ENCODE measurements at places on chromosomes 1 and 21.

- no peak for DNase-seq
These were observed 26.6 kb upstream of the LRRN2 start for GRCh38 chr1:204711947-204712701.

- no peak for DNase-seq
These were observed 87.5 kb upstream of the ZBTB18 start for GRCh38 chr1:243963571-243963970.

DNA sequence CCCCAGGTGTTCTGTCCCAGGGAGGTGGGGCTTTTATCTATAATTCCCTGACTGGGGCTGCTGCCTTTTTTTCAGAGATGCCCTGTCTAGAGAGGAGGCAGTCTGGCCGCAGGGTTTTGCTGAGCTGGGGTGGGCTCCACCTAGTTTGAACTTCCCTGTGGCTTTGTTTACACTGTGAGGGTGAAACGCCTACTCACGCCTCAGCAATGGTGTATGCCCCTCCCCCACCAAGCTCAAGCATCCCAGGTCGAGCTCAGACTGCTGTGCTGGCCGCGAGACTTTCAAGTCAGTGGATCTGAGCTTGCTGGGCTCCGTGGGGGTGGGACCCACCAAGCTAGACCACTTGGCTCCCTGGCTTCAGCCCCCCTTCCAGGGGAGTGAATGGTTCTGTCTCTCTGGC is 124.3 kb downstream of the CENPF start:
- no peak for DNase-seq

DNA sequence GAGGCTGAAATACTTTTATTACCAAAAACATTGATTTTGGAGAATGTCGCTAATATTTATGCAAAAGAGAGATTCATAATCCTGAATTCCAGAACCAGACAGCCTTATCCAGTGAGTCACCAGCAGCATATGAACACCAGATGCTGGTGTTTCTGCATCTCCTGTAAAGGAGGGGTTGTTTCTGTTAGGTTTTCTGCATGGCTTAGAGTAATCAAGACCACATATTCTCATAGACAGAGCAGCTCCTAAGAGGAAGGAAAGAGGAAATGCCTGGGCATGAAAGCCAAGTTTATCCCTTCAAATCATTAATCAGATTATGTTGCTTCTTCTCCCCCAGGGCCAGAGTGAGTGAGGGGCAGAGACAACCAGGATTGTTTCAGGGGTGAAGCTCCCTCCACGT is 86.2 kb downstream of the NGF start:
- DNase-seq, result no peak
